ENCODE measurements at places on chromosomes 12 and 14.

- no peak for DNase-seq
Observed at GRCh38 chr14:52080808-52081755, 12.2 kb upstream of the NID2 start.

DNA sequence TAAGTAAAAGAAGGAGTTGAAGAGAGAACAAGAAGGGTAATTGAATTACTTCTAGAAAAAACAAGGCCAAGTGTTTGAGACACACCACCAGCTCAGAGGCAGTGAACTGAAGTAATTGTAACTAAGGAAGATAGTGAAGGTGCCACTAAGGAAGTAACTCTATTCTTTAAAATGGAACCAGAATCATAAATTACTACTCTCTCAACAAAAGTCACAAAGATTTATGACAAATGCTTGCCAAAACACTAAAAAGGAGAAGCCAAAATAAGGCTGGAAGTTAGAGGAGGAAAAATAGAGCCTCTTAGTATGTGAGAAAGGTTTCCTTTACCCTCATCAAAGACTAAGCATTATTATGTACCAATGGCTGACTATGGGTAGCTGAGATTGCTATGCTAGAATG lies 208.5 kb downstream of the MDGA2 start:
- DNase-seq: no peak

GRCh38 chr12:57145460-57146059 lies 1.9 kb downstream of the LRP1-AS start:
- no peak for DNase-seq

- no peak for DNase-seq
Observed at GRCh38 chr12:122097584-122097926, 19.0 kb downstream of the MLXIP start.

GRCh38 chr12:41151793-41152192 lies 36.3 kb upstream of the PDZRN4 start:
- no peak for DNase-seq

- DNase-seq: no peak
Observed at GRCh38 chr14:23831596-23831995, 122.0 kb upstream of the DHRS4 start.

GRCh38 chr14:102737402-102738372 lies 39.6 kb upstream of the TRAF3 start:
- no peak for DNase-seq

DNA sequence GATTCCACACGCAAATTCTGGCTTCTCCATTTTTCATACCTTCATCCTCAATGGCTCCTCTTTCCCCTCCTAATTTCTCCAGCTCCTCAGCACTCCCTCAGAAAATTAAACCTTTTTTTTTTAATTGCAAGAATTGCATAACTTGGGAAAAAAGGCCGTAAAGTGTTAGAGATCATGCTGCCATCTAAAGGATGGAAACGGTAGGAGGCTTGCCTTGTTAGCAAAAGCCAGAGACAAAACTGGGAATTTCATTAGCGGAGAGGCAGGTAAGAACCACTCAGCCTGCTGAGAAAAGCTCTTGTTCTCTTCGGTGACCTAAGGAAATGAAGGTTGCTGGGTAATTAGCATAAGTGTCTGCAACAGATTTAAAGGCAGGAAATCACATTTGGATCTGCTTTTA lies 204.3 kb downstream of the AEBP2 start:
- DNase-seq: no peak

DNA sequence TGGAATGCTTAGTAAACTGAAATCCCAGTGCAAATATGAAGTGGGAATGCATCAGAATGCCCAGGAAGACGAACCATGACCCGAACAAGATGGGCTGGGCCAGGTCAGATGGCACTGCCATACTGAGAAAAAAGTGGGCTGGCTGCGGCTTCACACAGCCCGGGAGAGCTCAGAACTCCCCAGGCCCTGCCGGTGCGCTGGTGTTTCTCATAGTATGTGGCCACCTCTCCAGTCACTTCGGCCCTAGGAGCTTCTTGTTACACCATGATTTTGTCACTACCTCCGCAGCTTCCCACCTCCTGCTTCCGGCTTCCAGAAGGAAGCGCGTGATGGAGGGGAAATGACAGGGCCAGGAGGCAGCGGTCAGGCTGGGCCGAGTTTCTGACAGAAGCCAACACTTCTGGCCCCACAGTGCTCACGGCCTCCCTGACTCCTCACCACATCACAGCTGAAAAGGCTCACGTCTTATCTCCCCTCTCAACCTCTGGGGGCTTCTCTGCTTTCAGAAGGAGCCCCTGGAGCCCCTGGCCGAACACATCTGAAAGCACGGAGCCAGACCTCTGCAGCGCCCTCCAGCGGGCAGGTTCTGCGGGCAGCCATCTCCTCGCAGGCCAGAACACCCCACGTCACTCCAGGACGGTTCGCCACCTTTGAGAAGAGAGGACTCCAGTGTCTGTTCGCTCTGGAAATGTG lies 30.7 kb downstream of the DAD1 start:
- DNase-seq: no peak

- DNase-seq: no peak
Observed at GRCh38 chr14:88333036-88333435, 10.0 kb upstream of the KCNK10 start.

DNA sequence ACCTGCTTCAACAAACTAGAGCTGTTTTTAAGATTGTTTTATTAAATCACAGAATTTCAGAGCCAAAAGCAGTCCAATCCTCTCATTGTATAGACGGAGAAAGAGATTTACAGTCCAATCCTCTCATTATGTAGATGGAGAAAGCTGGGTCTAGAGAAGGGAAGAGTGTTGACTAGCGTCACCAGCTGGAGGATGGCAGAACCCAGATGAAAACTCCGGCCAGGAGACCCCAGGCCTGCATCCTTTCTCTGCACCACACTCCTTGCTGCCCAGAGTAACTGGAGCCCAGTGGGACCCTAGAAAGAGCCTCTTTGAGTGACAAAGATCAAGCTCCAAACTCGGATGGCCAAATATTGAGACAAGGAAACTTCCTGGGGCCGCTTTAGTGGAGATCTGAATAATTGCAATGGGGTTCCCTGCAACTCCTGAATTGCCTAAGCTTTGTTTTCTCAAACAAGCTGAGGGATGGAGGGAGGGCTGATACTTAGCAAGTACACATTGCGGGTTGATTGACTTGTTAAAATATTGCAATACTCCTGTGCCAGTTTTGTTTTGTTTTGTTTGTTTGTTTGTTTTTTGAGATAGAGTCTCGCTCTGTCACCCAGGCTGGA lies 12.5 kb downstream of the AMDHD1 start:
- no peak for DNase-seq

GRCh38 chr12:130008241-130008640 lies 104.4 kb upstream of the TMEM132D start:
- no peak for DNase-seq

- no peak for DNase-seq
Observed at GRCh38 chr12:49462083-49462744, 76.6 kb upstream of the KCNH3 start.

- DNase-seq: no peak
Observed at GRCh38 chr12:6088921-6089747, 35.3 kb downstream of the VWF start.

GRCh38 chr14:54490445-54491175 lies 1.8 kb upstream of the GMFB start:
- DNase-seq: no peak

DNA sequence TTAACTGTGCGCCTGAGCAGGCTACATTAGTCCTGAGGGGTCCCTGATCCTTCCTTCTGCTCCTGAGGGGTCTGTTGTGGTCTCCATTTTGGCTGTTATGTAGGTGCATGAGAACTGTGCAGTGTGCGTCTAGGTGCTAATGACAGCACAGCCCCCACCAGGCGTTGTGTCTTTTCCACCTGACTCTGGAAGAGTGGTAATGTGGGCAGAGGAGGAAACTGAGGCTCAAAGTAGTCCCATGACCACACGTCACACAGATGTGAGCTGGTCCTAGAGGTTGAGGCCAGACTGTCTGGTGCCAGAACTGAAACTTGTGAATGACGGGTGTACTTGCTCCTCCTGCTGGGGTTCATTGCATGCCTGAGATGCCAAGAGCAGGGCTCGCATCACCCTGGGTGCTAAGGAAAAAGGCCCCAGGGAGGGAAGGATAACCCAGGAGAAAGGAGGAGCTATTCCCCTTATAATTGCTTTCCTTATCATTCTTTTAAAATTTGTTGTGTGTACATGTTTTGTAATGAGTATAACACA lies 111.8 kb downstream of the SLC25A47 start:
- DNase-seq: no peak

GRCh38 chr12:132360410-132360809 lies 31.0 kb upstream of the GALNT9 start:
- no peak for DNase-seq

- no peak for DNase-seq
Observed at GRCh38 chr14:50475460-50475859, 56.9 kb downstream of the MAP4K5 start.

DNA sequence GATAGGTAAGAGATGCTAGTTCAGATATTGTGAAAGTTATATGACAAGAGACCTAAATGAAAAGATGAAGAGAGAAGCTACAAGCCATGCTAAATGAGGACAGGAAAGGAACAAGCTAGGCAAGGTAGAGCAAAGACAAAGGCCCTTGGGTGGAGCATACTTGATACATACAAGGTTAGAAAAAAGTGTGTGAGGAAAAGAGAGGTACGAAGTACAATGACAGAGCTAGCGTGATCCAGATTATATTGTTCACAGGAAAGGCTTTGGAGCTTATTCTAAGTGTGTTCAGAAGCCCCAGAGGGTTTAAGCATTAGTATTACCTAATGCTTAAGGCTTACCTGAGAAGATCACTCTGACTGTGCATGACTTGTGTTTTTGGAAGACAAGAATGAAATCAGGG lies 75.0 kb downstream of the SLCO1B3 start:
- DNase-seq: no peak

DNA sequence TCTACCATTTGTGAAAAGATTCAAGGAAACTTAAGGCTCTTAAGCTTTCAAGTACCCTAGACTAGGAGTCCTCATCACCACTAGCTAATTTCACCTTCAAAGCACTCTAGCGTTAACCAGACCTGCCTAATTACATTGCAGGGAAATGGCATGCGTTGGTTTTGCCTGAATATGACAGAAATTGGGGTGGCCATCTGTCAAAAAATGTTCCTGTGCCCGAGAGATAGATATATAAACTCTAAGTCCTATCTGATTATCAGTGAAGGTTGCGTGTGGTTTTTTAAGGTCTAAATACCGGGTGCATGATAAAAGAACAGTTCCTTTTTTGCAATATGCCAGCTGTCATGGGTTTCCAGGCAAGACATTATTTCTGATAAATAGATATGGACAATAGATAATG lies 48.3 kb downstream of the SPRING1 start:
- no peak for DNase-seq

GRCh38 chr14:64993266-64993930 lies 6.7 kb downstream of the FNTB start:
- DNase-seq: no peak

DNA sequence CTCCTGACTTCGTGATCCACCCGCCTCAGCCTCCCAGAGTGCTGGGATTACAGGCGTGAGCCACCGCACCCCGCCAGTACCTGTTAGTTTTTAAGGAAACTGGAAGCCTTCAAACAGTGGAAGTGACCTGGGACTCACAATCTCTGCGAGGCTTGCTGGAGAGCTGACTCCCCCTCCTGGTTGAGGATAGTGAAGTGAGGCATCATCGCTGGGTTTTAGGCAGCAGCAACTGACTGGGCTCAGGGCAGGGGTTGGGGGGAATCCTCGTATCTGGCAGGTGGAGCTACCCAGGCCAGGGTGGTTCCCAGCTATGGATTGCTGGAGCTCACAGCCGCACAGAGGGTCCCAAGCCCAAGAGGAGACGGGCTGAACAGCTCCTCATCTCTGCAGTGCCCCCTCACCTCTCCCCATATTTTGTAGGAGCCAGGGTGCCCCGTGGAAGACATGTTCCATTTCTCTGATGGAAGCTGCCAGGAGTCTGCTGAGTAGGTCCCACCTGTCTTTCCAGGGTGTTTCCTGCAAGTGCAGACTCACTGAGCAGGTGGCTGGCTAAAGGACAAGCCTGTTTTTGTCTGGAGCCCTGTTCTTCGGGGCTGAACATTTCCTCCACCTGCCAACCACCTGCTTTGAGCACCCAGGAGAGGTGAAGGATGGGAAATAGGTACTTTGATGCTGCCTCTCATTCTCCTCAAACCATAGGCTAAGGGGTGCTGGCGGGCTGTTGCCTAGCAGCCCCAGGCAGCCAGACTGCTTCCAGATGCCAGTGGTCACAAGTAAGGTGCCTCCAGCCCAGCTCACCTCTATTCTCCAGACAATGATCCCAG lies 3.1 kb downstream of the AVIL start:
- no peak for DNase-seq

DNA sequence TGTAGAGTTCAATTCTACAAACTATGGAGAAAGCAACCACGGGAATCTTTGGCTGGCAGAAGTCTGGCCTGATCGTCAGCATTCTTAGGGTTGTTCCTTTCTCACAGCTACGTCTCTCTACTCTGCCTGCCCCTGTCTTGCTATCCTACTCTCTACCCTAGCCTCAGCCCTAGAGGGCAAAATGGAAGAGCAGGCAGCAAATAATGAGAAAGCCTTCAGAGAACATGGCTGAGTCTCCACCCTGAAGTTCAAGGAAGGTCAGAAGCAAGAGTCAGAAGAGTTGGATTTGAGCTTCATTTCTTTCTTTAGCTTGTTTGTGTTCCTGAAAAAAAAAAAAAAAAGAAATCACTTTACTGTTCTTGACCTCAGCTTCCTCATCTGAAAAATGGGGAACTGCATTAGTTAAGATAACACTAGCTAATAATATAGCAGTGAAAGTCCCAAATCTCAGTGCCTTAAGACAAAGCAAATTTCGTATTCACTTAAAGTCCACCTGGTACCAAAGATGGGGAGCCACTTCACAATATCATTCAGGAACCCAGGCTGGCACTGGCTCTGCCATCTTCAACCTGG lies 50.2 kb upstream of the CCND2 start:
- DNase-seq: no peak

DNA sequence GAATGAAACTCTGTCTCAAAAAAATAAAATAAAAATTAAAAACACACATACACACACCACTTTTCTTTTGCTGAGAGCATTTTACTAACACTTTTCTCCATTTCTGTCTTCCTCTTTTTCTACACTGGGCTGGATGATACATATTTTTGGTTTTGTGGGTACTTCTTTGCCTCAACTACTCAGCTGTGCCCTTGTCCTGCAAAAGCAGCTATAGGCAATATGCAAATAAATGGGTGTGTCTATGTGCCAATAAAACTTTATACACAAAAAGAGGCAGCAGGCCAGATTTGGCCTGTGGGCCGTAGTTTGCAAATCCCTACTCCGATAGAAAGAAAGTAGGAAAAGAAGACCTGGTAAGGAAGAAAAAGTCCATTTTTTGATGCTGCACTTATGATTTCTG lies 6.5 kb downstream of the CLMN start:
- no peak for DNase-seq

All from stimulated activated CD4-positive, alpha-beta T cell treated with anti-CD3 and anti-CD28 coated beads, TNF-alpha, amount 100 ng/mL, for 48 hours (primary cell).